ENCODE measurements at places on chromosomes 16 and 17. TPM values are rescaled to one million over a fixed set of nuclear protein-coding genes. Genes with fewer than 3 reads are reported as not detected.

DNA sequence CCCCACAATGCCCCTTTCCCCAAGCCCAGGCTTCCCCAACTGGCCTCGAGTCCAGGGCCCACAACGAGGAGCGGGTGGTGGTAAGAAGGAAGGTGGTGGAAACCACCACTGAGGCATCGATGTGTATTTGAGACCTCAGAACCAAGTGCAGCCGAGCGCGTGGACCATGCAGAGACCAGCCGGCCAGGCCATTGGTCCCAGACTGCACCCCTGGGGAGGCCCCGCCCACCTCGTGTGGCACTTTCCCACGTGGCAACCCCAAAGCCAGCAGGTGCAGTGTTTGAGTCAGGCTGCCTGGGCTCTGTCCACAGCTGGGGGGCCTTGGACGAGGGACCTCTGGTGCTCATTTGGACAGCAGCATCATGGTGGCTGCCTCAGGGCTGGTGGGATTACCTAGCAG is 28.1 kb upstream of the BAHCC1 start:
- DNase-seq = no peak

DNA sequence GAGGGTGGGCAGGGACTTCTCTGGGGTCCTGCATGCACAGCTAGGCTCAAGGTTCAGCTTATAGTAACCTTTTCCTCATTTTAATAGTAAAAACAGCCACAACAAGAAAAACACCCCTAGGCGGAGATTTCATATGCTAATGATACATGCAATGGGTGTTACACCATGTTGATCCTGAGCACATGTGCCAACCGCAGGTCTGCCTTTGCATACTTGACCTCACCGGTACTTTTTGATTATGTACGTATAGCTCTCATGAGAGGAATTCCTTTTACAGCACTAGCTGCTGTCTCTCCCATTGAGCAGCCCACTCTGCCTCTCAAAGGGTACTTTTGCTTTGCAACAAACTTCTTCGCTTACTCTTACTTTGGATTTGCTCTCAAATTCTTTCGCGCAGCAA is 1.9 kb downstream of the KRTAP4-8 start:
- DNase-seq = no peak

- DNase-seq = no peak
Observed at GRCh38 chr17:78137392-78138203, 7.0 kb downstream of the TMC8 start.

- DNase-seq = no peak
Observed at GRCh38 chr17:34527908-34528470, 51.4 kb upstream of the TMEM132E start.

DNA sequence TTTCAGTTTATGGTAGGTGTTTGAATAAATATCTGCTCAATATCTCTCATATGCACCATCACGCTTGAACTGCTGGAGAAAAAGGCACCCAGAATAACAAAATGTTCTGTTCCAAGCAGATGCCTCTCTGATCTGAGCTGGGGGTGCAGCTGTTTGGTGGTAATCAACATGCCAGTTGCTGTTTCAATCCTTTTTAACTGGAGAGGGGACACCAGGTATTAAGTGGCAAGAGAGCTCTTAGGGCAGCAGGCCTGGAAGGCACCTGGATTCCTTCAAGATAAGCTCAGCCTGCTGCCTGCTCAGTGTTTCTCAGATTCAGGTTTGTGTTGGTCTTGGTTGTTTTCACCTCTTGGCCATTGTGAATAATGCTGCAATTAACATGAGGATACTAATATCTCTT is 27.2 kb upstream of the VAT1L start:
- no peak for DNase-seq

GRCh38 chr17:81900181-81900820 is 1.7 kb upstream of the NPB start:
- no peak for DNase-seq

GRCh38 chr16:64507240-64508024 is 614.4 kb downstream of the CDH11 start:
- DNase-seq = no peak

GRCh38 chr16:64428463-64429113 is 693.3 kb downstream of the CDH11 start:
- no peak for DNase-seq

GRCh38 chr16:27768651-27769272 is 218.8 kb downstream of the KATNIP start:
- no peak for DNase-seq

DNA sequence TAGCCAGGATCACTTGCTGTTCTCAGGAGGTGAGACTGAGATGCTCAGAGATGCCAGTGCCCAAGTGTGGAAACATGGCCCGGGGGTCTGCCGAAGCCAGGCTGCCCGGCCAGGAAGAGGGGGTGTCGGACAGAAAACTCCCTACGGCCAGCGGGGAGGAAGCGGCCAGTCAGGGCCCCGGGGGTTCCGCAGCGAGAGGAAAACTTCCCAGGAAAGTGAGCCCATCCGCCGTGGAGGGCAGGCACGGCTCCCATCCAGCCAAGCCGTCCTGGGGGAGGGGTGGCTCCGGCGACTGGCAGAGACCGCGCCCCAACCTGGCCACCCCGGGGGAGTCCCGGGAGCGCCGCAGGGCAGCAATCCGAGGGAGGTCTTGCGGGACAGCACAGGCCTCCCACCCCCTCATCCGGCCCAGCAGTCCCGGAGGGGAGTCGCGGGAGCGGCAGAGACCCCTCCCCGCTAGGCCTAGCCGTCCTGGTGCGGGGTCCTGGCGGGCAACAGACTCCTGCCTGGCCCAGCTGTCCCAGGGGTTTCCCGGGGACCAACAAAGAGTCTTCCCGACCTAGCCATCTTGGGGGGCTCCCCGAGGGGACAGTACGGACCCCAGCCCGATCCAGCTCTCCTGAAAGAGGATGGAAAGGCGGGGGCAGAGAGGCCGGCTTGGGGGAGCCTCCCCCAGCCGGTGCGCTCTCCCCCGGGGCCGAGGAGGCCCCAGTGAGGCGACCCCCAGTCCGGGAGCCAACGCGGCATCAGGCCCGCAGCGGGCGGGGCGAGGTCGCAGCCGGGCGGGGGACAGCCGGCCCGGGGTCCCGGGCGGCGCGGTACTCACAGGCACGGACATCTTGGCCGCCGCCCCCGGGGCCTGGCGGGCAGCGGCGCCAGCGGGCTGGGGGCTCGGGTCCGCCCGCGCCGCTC is 13.8 kb upstream of the BCAR1 start:
- DNase-seq = no peak

GRCh38 chr17:72104863-72105234 is 16.0 kb upstream of the SOX9 start:
- DNase-seq = no peak

DNA sequence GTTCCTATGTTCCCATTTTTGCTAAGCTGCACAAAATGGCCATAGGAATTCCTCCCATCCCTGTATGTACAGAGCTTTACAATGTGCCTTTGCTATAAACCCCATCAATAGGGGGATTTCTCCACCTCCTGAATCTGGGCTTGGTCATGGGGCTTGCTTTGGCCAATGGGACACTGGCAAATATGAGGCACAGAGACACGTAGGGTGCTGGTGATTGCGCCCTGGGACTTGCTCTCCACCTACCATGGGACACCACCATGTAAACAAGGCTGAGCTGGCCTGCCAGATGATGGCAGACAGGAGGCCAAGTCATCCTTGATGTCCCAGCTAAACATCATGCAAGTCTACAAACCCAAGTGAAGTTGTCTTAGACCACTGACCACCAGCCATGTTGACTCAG is 15.3 kb upstream of the ALDH3A1 start:
- no peak for DNase-seq

DNA sequence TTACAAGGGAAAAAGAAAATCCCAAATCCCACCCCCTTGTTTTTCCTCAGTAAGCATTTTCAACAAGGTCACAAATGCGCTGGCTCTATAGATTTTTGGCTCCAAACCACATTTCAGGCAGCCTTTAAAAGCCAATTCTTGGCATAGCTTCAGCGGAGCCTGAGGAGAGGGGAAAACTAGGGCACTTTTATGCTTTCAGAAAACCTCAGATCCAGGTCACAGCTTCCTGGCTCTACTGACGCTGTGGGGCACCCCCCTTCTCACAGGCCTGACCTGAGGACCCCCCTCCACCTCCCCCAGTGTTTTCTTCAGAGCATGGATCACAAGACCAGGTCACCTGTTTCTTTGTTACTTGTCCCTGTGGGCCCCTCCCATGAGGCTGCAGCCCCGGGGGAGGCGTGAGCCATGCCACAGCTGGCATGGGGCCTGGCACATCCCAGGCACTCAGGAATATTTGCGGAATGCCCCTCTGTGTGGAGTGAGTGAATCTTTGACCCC is 30.1 kb upstream of the MTSS2 start:
- DNase-seq = no peak

DNA sequence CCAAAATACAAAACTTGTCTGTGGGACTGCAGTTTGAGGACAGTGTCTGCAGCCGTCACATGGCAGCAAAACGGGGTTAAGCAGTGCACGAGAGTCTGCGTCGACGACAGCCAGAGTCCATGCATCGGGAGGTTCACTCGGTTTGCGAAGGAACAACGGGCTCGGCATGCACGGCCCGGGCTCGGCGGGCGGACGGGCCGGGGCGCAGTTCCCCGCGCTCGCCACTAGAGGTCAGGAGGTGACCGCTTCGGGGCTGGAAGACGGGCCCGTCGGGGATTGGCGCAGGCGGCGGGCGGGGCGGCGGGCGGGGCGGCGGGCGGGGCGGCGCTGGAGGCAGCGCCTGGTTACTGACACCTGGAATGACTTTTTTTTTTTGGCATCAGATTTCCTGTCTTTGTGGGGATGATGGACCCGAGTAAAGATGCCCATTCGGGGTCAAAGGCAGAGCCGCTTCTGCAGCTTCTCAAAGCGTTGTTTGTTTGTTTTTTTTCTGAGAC is 6.5 kb downstream of the SCGB1C2 start:
- DNase-seq = peak; percentile 91

DNA sequence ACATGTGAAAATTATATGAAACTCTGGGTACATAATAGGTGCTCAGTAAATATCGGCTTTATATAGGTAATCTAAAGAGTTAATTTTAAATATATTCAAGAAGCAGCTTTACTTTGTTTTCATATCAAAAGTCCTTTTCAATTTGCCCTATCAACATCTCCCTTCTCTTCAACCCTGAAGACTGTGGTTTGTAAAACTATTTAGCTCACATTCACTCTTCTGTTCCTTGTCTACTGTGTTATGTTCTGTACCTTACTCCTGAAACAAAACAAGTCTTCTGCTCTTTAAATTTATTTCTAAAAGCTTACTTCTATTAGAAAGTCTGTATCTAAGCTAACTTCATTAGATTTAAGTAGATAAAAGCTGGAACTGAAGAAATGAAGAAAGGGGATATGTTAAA is 301.7 kb upstream of the PMFBP1 start:
- no peak for DNase-seq

- DNase-seq = no peak
Observed at GRCh38 chr16:278863-279366, 1.5 kb upstream of the ARHGDIG start.

GRCh38 chr16:87635541-87636049 is 33.3 kb downstream of the JPH3 start:
- DNase-seq = peak; percentile 50

DNA sequence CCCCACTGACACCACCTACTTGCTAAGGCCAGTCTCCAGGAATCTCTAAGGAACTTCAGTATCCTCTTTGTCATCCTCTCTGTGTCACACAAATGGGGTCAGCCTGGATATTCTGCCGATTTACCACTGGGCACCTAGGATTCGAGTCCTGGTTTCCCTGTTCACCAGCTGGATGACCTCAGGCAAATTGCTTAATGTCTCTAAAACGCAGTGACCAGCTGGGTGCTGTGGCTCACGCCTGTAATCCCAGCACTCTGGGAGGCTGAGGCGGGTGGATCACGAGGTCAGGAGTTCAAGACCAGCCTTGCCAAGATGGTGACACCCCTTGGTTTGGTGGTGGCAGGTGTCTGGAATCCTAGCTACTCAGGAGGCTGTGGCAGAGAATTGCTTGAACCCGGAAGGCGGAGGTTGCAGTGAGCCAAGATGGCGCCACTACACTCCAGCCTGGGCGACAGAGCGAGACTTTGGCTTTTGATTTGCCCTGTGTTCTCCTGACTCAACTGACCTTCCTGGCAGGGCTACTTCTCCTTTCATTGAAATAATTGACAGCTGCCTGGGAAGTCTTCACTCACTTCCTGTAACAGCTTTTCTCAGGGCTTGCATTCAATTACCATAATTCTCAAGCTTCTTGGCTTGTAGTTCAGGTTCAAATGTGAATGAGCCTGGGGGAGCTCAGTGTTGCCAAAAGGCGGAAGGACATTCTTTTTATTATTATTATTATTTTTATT is 15.4 kb downstream of the SYCE1L start:
- DNase-seq = no peak

DNA sequence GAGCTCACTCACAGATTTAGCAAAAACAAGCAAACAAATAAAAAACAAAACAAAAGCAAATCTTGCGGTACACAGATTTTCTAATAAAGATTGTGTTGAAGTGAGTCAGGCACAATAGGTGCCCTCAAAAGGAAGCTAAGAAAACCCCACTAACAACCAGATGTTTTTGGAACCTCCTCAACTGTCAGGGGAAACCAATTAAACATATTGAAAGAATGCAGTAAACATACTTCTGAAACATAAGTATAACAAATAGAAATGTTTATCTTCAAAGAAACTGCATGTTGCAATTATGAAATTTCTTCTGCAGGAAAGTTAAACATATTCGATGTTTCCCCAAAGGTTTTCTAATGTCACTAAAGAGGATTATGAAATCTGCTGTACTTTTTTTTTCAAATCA is 110.5 kb upstream of the CORO6 start:
- no peak for DNase-seq

- DNase-seq = no peak
Observed at GRCh38 chr17:9036336-9036735, 15.0 kb downstream of the NTN1 start.

DNA sequence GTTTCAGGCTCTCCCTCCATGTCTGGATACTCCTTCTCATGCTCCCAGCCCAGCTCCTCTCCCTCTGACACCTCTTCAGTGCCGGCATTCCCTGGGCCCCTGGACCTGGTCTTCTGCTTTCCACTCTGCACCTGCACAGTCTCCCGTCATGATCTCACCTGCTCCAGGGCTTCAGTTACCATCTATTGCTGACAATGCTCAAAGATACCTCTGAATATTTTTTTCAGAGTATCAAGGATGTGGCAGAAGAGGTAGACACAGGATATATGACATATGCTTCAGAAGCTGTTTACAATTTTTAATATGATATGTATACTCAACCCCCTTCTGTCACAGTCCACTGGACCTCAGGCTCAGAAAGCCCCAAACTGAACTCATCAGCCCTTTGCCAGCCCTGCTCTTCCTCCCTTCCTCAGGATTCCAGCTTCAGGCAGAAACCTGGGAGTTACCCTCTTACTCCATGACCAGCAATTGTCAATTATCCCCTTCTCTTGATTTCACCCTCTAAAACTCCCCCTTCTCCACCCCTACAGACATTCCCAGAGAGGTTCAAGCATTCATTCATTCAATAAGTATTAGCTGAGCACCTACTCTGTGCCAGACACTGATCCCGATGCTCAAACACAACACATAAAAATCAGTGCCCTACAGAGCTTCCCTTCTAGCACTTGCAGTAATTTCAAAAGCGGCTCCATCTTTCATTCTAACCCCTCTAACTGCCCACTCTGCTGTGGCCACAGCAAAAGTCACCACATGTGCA is 7.8 kb upstream of the MLLT6 start:
- DNase-seq = no peak

GRCh38 chr16:5619304-5619703 is 521.7 kb upstream of the EEF2KMT start:
- DNase-seq = no peak

Gene ZNF205
- total RNA-seq = 4.1 TPM

Gene KRTAP3-2
- total RNA-seq = not detected

Gene RHBDF1
- total RNA-seq = 2.1 TPM

Gene SLC52A1
- total RNA-seq = not detected

Gene NUDT16L1
- total RNA-seq = 40.3 TPM

Gene KRT23
- 0.09 TPM for total RNA-seq

Gene FBXW10B
- total RNA-seq = 0.59 TPM

Gene TNFRSF17
- total RNA-seq = 0.17 TPM

Gene ACSM3
- 71.8 TPM for total RNA-seq

Gene SCGB1C2
- not detected for total RNA-seq

Gene GNGT2
- total RNA-seq = 0.23 TPM

Measured in liver (tissue), 10 donors.